ENCODE measurements at places on chromosomes 11 and 22. TPM values are rescaled to one million over a fixed set of nuclear protein-coding genes. Genes with fewer than 3 reads are reported as not detected.
A peak's percentile ranks its signal among the peaks of the same experiment; 100 is the strongest.

DNA sequence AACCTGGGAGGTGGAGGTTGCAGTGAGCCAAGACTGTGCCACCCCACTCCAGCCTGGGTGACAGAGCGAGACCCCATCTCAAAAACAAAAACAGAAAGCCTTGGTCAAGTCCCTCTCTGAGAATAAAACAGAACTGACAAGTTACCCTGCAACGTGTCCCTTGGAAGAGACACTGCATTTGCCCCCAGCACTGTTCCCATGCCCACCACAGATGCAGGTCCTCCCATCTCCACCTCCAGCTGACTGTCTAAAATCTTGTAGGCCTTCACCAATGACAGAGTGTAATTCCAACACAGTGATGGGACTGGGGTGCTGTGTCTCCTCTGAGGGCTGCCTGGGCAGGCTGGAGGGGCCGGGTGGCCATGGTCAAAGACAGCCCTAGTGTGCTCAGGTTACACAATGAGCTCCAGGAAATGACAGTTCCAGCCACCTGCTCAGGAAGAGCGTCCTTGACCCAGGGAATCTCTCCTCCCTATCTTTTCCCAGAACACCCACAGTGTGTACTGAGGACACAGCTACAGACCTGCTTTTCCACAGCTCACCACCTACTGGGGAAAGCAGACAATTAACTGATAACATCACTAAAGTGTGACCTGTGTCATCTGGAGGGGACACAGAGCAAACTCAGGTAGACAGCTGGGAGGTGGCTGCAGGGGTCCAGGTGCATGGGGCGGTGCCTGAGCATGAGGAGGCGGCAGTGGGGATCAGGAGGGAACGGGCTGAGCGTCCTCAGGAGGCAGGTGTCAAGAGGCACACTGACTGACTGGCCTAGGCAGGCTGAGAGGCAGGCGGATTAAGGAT, 56.4 kb downstream of the ARFGAP3 start:
- peaks cover 9% of the 10 kb centered on the region for H3K4me1 ChIP-seq
- DNase-seq: no peak
- no peaks in the 10 kb centered on the region for H3K27me3 ChIP-seq

DNA sequence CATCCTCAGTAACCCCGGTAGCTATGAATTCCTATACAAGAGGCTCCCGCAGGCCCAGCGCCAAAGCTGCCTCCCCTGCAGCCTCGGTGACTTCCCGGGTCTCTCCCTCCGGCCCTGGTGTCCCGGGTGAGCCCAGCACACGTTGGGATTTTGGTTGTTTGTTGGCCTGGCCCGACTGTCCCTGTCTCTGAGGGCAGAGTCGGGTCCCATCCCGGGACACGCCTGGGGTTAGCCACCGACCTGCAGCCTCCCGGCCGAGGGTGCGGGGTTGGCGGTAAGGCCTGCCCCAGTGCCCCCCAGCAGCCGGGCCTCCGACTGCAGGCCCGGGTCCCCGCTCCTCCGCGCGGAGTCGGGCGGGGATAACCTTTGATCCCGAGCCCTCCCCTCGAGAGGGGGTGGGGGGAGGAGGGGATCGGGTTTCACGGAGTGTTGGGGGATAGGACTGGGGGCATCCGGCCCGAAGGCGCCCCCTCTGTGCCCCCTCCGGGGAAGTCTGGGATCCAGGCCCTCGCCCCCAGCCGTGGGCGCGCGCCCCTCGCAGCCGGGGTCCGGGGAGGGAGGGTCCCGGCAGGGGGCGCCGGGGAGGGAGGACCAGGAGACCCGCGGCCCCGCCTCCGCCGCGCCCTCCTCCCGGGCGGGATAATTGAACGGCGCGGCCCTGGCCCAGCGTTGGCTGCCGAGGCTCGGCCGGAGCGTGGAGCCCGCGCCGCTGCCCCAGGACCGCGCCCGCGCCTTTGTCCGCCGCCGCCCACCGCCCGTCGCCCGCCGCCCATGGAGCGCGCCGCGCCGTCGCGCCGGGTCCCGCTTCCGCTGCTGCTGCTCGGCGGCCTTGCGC, at the start of gene FBLN1:
TSS of gene FBLN1 (plus strand) at position 669 of the 835 bp plus-strand sequence. CDS start at position 772, 103 bp downstream.
- H3K27me3 ChIP-seq: no peaks in the 10 kb centered on the region
- peak within 1 kb of the TSS; percentile 99 for H3K27ac ChIP-seq
- DNase-seq: peak; percentile 95
- peak within 1 kb of the TSS; percentile 58 for H3K4me3 ChIP-seq
- peaks cover 27% of the 10 kb centered on the region for H3K4me1 ChIP-seq
- H3K36me3 ChIP-seq: no peaks in the 10 kb centered on the region

DNA sequence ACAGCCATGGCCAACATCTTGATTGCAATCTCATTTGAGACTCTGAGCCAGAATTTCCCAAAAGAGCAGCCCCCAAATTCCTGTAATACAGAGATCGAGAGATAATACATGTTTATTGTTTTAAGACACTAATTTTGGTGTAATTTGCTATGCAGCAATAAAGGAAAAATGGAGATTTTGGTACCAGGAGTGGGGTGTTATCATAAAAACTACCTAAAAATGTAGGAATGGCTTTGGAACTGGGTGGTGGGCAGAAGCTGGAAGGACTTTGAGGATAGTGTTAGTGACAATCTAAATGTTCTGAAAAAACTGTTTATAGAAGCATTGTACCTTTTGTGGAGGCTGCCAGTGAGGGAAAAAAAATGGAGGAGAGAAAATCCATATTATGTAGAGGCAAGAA, 32.4 kb downstream of the C11orf96 start:
- peaks cover 4% of the 10 kb centered on the region for H3K36me3 ChIP-seq
- H3K4me3 ChIP-seq: no peak overlapping the region
- no peak for DNase-seq
- H3K27ac ChIP-seq: no peak overlapping the region
- no peaks in the 10 kb centered on the region for H3K27me3 ChIP-seq

DNA sequence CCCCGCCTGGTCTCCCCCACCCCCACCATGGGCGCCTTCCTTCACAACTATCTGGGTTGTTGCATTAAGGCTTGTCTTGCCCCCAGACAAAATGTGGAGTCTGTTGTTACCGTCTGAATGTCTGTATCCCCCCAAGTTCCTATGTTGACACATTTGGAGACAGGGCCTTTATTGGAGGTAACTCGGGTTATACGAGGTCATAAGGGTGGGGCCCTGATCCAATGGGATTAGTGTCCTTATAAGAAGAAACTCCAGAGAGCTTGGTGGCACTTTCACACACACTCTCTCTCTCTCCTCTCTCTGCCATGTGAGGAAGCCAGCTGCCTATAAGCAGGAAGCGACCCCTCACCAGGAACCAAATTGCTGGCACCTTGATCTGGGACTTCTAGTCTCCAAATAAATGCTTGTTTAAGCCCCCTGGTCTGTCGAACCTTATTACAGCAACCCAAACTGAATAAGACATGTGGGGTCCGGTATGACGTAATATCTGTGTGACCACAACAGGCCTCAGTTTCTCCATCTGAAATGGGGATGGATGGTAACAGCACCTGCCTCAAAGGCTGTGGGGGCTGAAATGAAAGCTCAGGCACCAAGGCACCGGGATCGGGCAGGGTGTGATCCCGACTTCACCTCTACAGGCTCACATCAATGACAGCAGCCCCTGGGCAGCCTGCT, 222.3 kb downstream of the CTTN start:
- H3K4me3 ChIP-seq: no peak overlapping the region
- no peak overlapping the region for H3K27ac ChIP-seq
- no peaks in the 10 kb centered on the region for H3K36me3 ChIP-seq

GRCh38 chr11:92226331-92227229, 2.0 kb downstream of the FAT3 start:
- H3K27me3 ChIP-seq: peaks cover 30% of the 10 kb centered on the region
- H3K36me3 ChIP-seq: no peaks in the 10 kb centered on the region
- no peak overlapping the region for H3K27ac ChIP-seq
- peak overlapping the region; percentile 63 for H3K4me3 ChIP-seq
- H3K4me1 ChIP-seq: peaks cover 33% of the 10 kb centered on the region
- peak; percentile 78 for DNase-seq

- H3K27ac ChIP-seq: no peak overlapping the region
- no peak overlapping the region for H3K4me3 ChIP-seq
- H3K4me1 ChIP-seq: no peaks in the 10 kb centered on the region
- DNase-seq: no peak
These were observed 703.4 kb downstream of the TBC1D22A start for GRCh38 chr22:47465809-47466208.

GRCh38 chr11:12472401-12473005, 95.1 kb downstream of the PARVA start:
- H3K4me1 ChIP-seq: peaks cover 23% of the 10 kb centered on the region
- peak; percentile 51 for DNase-seq
- no peaks in the 10 kb centered on the region for H3K27me3 ChIP-seq
- no peak overlapping the region for H3K27ac ChIP-seq

DNA sequence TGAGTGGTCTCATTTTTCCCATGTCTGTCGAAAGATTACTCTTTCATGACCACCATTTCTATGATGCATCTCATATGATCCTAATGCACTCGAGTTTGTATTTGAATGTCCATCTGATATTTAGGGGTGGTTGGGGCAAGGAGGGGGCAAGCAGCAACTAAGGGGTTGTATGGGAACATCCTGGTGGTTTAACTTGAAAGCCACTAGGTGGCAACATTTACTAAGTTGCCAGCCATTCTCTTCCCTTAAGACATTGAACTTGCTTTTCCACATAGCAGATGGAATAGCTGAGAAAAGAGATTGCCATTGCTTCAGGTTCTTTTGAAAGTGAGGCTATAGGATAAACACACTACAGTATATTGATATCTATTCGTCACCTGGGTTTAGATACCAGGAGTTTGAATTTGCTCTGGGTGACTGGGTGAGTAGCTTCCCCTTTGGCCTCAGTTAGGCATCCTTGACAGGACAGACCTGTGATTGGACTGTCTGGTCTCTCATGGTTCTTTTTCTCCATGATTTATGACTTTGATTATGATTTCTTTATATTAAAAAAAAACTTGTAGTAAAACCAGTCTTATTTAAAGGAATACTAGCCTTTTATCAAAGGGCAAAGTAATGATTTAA, 32.4 kb downstream of the NF2 start:
- no peaks in the 10 kb centered on the region for H3K36me3 ChIP-seq
- no peak overlapping the region for H3K27ac ChIP-seq
- H3K27me3 ChIP-seq: no peaks in the 10 kb centered on the region
- no peaks in the 10 kb centered on the region for H3K4me1 ChIP-seq
- peak; percentile 51 for DNase-seq

DNA sequence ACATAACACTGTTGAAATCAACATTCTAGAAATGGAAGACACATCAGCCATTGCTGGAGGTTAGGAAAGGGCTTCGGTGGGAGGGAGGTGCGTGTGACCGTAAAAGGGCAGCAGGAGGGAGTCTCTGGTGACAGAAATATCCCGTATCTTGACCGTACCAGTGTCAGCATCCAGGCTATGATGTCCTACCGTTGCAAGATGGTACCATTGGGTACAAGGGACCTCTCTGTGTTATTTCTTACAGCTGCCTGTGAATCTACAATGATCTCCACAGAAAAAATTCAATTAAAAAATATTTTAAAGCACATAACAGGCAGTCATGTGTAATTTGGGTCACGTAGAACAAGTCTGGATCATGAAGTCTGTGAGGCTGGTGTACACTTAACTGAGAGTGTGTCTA, 27.4 kb upstream of the SEPTIN5 start:
- no peak overlapping the region for H3K27ac ChIP-seq
- no peaks in the 10 kb centered on the region for H3K36me3 ChIP-seq
- peaks cover 18% of the 10 kb centered on the region for H3K4me1 ChIP-seq
- no peaks in the 10 kb centered on the region for H3K27me3 ChIP-seq

- no peak overlapping the region for H3K27ac ChIP-seq
- no peaks in the 10 kb centered on the region for H3K4me1 ChIP-seq
- no peak for DNase-seq
- no peak overlapping the region for H3K4me3 ChIP-seq
These were observed 80.5 kb upstream of the CHRM4 start for GRCh38 chr11:46471943-46472661.

DNA sequence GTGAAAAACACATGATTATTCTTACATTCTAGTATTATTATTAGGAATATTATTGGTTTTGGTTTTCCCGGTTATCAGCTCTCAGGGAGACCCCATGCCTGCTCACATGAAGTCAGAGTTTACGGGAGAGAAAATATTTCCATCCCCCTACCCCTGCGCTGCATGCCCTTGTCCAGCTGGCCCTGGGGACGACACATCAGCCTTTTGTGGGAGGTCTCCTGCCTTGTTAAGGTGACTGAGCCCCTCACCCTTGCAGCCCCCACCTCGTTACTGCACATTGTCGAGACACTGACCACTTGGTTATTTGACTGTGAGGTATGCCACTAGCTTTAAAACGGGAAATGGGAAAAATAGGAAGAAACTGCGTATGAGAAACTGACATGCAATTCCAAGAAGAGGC, 63.0 kb downstream of the PARVG start:
- no peak overlapping the region for H3K4me3 ChIP-seq
- DNase-seq: no peak
- H3K36me3 ChIP-seq: no peaks in the 10 kb centered on the region
- H3K4me1 ChIP-seq: no peaks in the 10 kb centered on the region

DNA sequence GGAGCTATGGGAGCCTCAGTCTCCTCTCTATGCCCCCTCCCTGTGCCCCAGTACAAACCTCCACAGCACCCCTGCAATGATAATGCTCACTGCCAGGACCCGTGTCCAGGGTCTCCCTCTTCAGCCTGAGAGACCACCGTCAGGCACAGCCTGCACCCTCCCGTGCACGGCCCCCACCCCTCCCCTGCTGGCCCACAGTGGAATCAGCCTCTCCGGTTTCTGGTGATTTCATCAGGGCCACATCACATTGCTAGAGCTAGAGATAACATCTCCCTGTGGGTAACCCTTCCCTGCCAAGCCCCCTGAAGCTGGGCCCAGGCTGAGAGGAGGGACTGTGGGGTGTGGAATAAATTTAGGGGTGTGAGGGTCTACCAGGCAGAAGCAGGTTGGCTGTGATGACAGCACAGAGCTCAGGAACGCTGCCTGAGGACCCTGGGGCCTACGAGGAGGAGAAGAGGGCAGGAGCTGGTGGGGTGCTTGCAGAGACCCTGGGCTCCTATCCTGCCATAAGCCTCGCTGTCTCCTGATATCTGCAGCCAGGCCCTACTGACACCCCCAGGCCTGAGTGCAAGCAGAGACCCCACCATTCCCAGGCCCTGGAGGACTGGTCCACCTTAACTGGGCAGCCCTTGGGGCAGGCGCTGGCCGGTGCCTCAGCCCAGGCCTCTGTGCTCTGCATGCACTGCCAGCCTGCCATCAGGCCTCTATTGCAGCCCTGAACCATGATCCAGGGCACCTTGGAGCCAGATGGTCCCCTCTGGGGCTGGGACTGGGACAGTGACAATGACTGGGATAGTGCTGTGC, at the start of gene KLHDC7B:
TSS of gene KLHDC7B (plus strand) at position 378 of the 804 bp plus-strand sequence. CDS start at position 723, 345 bp downstream.
- no peaks in the 10 kb centered on the region for H3K4me1 ChIP-seq
- H3K36me3 ChIP-seq: no peaks in the 10 kb centered on the region
- no peak for DNase-seq
- no peak within 1 kb of the TSS for H3K4me3 ChIP-seq

GRCh38 chr22:19066531-19067271, 55.5 kb downstream of the DGCR2 start:
- H3K4me3 ChIP-seq: no peak overlapping the region
- H3K36me3 ChIP-seq: no peaks in the 10 kb centered on the region
- DNase-seq: no peak
- no peak overlapping the region for H3K27ac ChIP-seq

- peaks cover 32% of the 10 kb centered on the region for H3K36me3 ChIP-seq
- no peaks in the 10 kb centered on the region for H3K27me3 ChIP-seq
- H3K4me1 ChIP-seq: peaks cover 20% of the 10 kb centered on the region
- no peak overlapping the region for H3K27ac ChIP-seq
- DNase-seq: no peak
These were observed 10.6 kb downstream of the EIF3M start for GRCh38 chr11:32594272-32594671.

GRCh38 chr11:12186701-12187100, 76.3 kb downstream of the MICAL2 start:
- no peak for DNase-seq
- H3K27ac ChIP-seq: no peak overlapping the region
- H3K36me3 ChIP-seq: no peaks in the 10 kb centered on the region
- H3K4me3 ChIP-seq: no peak overlapping the region
- H3K27me3 ChIP-seq: no peaks in the 10 kb centered on the region

KMT2A gene
- 73.8 TPM for total RNA-seq

ARCN1 gene
- 97.8 TPM for total RNA-seq

BIRC3 gene
- total RNA-seq: 0.09 TPM

CCDC87 gene
- total RNA-seq: 1.2 TPM
